ENCODE measurements at places on chromosomes 7 and 10.

DNA sequence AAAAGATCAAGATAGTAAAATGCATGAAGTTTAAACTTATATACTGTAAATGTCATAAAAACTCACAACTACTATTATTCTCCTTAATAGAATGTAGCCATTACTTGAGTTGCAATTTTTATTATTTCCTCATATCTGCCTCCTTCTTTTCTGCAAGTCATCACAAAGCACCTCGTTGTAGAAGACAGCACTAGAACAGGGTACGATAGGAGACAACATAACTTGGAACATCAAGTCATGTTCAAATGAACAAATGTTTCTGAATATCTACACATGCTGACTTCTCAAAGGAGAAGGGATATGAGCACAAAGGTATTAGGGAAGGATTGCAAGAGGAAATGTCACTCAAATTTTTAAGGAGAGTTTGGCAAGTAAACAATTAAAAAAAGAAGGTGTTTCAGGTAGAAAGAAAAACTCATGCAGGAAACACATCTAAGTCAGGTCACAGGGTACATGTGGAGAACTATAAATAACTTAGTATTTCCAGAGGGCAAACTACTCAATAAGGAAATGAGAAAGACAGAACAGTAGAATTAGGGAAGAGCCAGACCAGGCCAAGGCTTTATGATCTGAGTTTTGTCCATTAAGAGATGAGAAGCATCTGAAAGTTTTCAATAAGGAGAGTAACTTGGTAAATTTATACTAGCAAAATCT, 186.7 kb downstream of the CRPPA start:
- no peak for DNase-seq

GRCh38 chr7:151708610-151709009, 168.3 kb downstream of the PRKAG2 start:
- no peak for DNase-seq

DNA sequence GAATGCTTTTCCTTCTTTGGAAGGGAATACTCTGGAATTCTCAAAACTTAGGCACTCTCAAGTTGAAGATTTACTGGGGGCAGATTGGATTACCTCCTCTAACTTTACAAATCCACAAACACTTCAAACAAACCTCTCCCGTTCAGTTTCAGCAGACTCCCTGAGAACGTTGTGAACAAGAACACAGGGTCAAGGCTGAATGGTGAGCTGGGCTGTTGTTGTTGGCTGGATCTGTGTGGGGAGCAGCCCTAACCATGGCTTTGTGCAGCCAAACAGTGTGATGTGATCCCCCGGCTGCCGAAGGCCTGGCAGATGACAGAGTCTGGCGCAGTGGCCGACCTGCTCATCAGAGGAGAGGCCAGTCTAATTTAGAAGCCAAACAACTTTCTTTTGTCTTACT, 93.1 kb downstream of the BMPER start:
- DNase-seq = no peak

GRCh38 chr10:9684186-9684585, 1333.5 kb upstream of the CELF2 start:
- no peak for DNase-seq

GRCh38 chr10:85060944-85061343, 732.6 kb downstream of the CCSER2 start:
- DNase-seq = no peak

DNA sequence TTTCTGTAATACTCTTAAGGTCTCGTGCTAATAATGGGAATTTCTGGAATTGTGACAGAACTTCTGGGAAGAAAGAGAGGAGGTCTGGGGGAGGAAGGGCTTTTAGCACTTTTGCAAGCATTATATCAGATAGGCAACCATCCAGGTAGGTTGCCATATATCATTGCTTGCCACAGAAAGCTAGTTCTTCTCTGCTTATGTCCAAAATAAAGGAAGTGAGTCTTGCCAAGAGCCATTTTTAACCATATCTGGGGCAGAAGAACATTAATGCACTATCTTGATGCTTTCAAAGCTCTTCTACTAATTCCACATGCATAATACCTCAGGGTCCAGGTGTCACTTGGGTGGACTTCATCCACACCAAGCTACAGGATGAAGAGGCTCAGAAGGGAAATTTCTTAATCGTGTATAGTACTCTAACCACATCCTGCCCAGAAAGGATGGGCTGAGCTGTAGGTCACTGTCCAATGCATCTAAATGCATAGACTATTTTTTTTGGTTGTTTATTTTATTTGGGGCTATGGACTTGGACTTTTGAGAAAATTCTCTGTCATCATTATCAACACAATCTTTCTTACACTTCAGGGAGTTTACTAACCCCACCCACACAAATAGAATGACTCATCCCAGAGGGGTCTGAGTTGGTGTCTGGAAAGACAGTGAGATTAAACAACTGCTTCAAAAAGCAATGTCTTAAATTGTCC, 68.9 kb upstream of the ADO start:
- no peak for DNase-seq

- DNase-seq = no peak
Observed at GRCh38 chr7:156158693-156159092, 346.4 kb upstream of the SHH start.

- DNase-seq = no peak
Observed at GRCh38 chr10:30822693-30823465, 193.3 kb upstream of the LYZL2 start.

DNA sequence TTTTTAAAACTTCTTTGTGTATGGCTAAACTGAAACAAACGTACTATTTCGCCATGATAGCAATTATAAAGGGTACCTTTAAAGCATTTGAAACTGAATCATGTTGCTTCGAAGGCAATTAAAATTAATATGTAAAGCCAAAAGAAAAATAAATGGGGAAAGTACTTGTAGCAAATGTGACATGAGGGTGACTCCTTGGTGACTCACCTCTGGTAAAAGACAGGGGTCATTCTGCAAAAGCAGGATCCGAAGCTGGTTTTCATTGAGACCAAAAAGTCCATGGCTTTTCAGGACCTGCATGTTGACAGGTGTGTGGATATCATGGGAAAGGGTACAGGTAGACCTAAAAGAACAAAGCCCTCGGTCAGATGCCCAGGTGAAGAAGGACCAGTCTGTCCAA, 1.5 kb downstream of the ZC3HAV1L start:
- DNase-seq = no peak

GRCh38 chr10:107043461-107043860, 121.0 kb downstream of the SORCS1 start:
- no peak for DNase-seq

DNA sequence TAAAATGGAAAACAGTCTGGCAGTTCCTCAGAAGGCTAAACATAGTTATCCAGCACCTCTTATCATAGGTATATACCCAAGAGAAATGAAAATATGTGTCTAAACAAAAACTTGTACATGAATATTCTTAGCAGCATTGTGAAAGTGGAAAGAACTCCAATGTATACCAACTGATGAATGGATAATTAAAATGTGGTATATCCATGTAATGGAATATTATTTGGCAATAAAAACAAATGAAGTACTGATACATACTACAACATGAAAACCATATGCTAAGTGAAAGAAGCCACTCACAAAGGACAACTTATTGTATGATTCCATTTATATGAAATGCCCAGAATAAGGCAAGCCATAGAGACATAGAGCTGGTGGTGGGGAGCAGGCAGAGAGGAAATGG, 32.2 kb upstream of the NAMPT start:
- no peak for DNase-seq

GRCh38 chr7:111633878-111634277, 71.6 kb upstream of the IMMP2L start:
- DNase-seq = no peak

GRCh38 chr10:71378336-71379117, 18.2 kb upstream of the CDH23 start:
- DNase-seq = no peak

GRCh38 chr7:97005183-97006054, at the start of gene DLX6:
Gene DLX6, plus strand, starts transcription at chr7:97005553. Its CDS starts 425 bp downstream, at chr7:97005978.
- peak; percentile 77 for DNase-seq

DNA sequence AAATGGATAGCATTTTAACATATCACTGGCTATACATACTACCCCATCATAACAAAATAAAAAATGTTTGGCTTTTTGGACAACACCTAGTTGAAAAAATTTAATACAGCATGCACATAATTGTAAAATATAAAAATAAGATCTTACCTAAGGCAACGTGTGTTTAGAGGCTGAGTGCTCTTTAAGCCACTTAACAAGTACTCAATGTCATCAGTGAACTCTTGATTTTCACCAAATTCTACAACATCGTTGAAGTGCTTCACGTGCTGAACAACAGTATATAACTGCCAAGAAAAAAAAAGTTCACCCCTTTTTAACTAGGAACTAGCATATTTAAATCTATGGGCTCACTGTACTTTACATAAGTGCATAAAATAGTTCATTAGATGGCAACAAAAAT, 49.5 kb downstream of the WAPL start:
- no peak for DNase-seq

DNA sequence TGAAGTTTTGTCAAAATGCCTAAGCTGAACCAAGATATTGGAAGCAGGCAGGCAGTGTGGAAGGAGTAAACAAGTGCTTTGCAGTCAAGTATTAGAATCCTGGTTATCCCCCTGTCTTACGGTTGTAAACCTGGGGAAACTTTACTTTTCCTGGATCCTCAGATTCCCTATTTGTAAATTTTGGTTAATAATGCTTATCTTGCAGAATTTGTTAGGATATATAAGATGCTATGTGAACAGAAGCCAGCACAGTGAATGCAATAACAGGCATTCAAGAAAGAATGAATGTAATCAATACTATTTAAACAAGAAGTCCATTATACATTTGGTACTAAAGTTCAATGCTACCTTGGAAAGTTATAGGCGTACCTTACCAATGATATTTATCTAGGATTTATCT, 91.8 kb upstream of the STK17A start:
- no peak for DNase-seq

- DNase-seq = no peak
Observed at GRCh38 chr7:154774303-154774969, 228.5 kb downstream of the PAXIP1 start.

DNA sequence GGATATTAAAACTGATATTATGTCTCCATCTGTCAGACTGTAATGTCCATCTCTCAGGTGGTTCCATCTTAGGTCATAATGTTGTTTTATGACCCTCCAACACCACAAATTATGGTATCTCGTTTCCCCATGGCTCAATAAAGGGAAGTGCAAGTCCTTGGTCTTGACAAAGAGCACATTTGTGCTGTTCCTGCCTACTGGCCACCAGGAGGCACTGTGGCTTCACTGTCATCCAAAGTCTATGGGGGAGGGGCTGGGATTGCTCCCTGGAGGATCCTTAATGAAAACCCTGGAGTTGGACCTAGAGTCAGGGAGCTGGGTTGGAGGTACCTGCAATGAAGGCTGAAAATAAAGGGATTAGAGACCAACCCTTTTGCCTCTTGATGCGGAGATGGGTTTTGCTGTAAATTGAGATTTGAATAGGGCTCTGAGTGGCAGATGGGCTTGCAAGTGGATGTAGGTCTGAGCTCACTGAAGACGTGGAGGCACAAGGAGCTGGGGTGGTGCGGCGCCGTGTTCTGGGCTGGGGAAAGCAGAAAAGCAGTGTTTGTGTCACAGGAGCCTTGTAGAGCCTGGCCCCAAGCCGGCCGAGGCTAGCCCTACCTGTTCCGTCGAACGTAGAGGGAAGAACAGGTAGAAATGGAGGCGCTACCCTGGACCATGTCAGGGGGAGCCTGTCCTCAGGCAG, 180.5 kb upstream of the PRSS58 start:
- DNase-seq = no peak

GRCh38 chr10:90023950-90024349, 322.6 kb downstream of the KIF20B start:
- no peak for DNase-seq

Data from caudate nucleus (tissue), 63 donors.